ENCODE measurements at places on chromosomes 16 and 17.

- no peak for DNase-seq
These were observed 22.7 kb downstream of the FAM83G start for GRCh38 chr17:18981642-18982424.

GRCh38 chr17:1228781-1229348 is 41.4 kb upstream of the BHLHA9 start:
- DNase-seq = no peak

DNA sequence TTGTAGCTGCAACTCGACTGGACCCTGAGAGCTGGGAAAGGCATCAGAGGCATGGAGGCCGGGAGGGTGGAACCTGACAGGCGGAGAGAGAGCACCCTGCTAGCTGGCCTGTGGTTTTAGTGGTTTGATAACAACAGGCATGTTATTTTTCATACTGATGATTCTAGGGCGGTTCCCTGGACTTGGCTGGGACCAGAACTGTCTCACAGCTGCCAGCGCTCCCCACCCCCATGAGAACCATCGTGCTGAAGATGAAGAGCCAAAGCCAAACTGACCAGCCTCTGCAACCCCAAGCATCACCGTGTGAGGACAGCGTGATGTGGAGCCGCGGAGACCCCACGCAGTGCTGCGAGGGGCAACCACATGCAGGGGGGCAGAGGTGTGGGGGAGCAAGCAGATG is 28.5 kb downstream of the MXRA7 start:
- DNase-seq = no peak

GRCh38 chr17:81542431-81543338 is 9.5 kb downstream of the FAAP100 start:
- no peak for DNase-seq

DNA sequence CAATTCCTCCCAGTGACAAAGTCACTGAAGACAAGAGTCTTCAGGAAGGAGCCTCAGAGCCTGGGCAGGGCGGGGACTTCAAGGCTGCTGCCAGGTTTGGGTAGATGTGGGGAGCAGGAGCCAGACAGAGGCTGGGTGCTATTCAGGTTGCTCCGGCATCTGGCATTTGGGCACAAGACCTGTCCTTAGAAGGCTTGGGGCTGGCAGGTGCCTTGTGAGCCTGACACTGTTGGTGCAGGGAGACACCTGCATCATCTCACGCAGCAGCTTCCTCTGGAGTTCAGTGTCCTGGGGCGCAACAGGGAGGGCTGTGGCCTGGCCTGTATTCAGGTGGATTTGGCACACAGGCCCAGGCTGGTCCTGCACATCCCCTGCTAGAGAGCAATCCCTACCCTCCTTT is 65.0 kb downstream of the MPRIP start:
- DNase-seq = no peak

- DNase-seq = no peak
These were observed 175.3 kb upstream of the C17orf78 start for GRCh38 chr17:37200497-37200896.

- no peak for DNase-seq
These were observed 4.9 kb upstream of the SOX9 start for GRCh38 chr17:72115781-72116525.

DNA sequence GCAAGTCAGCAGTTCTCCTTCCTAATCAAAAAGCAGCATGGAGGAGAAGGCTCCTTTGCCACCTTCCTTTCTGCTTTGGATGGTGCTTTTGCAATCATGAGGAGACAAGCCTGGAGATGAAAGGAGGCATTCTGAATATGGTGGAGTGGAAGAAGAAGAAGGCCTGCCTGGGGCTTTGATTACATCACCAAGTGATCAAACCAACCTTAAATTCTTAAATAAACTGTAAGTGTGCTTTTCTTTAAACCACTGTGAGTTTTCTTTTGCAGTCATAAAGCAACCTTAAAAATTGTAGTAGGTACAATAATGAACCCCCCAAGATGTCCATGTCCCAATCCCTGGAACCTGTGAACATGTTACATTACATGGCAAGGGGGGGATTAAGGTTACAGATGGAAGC is 31.7 kb upstream of the IL21R start:
- no peak for DNase-seq

DNA sequence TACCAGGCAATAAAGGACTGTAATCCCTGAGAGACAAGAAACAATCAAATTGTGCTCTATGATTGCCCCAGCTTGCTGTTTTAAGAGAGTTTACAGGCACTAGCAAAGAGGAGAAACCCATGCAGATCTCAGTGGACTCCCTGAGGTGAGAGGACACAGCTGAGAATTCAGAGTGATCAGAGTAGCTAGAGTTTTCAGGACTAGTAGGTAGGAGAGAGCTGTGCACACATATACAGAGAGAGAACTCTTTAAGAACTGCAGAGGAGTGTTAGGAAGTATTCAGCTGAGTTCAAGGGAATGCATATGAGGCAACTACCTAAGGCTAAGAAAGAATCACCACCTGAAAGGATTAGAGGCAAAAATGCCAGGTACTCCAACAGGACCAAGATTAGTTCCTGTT is 904.8 kb downstream of the CDH8 start:
- no peak for DNase-seq

- no peak for DNase-seq
These were observed 924 bp downstream of the ZNF598 start for GRCh38 chr16:2008631-2009163.

DNA sequence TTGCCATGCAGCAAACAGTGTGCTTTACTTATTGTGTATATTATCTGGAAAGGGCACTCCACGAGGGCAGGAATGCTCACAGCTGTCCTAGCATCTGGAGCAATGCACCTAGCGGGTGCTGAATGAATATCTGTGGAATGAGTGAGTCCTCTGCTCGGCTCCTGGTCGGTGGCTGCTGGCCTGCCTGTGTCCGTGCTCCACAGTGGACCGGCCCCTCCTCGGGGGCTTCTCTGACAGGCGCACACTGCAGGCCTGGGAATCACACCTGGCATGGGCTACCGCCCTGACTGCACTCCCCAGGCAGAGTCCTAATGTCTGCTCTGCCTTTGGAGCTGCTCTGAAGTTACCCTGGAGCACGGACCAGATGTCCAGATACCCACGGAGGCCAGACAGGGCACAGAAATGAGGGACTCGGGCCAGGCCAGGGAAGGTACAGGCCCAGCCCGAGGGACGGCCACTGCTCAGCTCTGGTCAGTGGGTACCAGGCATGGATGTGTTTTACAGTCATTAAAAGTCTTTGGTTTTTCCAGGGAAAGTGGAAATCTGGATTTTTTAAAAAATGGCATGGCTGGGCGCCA is 21.1 kb upstream of the AKTIP start:
- DNase-seq = no peak

DNA sequence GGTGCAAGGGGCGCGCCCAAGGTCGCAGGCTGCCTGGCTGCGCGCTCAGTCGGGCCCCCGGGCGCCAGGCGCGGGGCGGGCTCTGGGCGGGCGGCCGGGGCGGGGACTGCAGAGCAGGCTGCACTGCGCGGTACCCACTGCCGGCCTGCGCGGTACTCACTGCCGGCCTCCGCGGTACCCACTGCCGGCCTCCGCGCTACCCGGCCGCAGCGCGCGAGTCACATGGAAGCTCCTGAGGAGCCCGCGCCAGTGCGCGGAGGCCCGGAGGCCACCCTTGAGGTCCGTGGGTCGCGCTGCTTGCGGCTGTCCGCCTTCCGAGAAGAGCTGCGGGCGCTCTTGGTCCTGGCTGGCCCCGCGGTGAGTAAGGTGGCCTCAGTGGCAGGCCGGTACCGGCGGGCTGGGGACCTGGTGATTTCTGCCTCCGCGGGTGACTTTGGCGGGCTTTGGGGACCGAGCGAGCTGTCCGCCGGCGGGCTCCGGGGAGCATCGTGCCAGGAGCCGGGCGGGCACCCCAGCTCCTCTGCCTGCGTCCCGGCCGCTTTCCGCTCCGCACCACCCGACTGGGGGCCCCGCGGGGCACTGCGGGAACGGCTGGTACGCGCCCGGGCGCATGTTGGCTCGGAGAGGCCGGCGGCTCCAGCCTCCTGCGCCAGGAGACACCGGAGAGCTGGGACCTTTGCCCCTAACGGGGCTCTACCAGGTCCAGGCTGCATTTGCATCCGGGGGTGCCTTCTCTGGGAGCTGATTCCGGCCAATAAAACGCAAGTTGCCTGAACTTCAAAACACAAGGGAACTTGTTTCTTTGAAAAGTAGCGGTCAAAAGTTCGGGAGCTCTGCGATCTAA is at the start of gene SLC47A1:
SLC47A1 (plus strand) TSS at position 137 of the 844 bp plus-strand sequence; CDS start at position 223, 86 bp downstream.
- DNase-seq = no peak

DNA sequence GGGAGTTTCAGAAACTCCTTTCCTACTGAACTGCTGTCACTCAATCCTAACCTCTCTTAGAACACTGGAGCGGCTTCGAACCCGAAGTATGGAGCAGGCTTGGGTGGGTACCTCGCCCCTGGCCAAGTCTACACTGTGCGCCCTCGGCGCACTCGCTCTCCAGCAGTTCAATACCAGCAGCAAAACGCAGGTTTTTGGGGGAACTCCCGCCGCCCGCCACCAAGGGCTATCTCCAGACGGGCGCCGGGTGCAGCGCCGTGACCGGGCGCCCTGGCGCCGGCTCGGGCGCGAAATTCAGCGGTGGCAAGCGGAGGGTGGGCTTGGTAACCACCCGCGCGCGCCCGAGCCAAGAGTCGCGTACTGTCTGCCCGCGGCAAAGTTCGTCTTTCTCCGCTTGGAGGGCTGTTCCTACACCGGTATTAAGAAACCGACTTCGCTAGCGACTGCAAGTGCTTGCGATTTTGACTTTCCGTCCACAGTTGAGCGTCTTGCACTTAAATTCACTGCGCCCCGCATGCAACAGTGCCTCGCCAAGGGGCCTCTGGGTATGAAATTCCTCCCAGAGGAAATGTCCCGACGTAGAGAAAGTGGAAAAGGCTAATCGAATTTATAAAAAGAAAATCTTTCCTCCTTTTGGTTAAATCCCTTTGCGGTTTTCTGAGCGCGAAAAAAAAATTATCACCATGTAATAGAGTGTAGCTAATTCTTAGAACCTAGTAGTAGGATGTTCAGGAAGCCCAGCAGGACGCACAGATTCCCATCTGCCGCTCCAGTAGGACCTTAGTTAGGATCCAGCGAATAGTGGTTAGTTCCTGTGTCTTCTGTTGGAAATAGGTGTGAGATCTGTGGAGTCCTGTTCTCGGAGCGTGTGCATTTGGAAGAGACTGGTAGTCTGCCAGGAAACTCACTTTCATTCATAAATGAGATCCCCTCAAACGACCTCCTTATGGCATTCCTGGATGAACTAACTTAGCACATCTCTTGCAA is 5.0 kb upstream of the SALL1 start:
- no peak for DNase-seq

DNA sequence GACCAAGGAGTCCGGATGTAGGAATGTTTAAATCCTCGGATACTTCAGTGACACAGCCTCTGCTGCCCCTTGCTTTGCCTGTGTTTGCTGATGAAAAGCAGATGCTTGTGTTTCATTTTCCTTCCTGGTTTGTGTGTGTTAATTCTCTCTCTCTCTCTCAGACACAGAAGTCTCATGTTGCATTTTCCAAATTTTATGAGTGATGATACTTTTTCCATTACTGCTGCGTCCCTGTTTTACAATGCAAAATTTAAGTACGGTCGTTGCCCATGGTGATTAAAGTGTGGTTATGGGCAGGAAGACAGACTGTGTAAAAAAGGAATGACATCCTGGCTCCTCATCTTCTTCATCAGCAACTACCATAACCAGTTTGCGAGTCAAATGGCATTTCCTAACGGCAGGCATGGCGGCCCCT is 5.7 kb downstream of the RMI2 start:
- DNase-seq = peak; percentile 84

- peak; percentile 63 for DNase-seq
These were observed 19.3 kb downstream of the ITGAL start for GRCh38 chr16:30491744-30492308.

DNA sequence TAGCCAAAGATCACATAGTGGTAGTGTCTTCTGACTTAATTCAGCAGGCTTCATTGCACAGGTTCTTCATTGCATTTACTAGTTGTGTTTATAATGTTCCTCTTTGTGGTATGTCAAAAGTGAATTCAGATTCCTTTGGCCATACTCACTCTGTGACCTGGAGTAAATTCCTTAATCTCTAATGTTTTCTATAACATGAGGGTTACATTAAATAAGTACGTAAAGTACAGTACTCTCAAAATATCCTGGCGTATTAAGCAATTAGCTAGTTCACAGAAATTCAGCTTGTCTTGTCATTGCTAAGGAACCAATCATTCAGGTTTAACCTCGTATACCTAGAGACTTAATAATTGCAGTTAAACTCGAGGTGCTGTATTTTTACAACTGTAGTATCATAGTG is 4.2 kb downstream of the RPS6KB1 start:
- DNase-seq = peak; percentile 15

DNA sequence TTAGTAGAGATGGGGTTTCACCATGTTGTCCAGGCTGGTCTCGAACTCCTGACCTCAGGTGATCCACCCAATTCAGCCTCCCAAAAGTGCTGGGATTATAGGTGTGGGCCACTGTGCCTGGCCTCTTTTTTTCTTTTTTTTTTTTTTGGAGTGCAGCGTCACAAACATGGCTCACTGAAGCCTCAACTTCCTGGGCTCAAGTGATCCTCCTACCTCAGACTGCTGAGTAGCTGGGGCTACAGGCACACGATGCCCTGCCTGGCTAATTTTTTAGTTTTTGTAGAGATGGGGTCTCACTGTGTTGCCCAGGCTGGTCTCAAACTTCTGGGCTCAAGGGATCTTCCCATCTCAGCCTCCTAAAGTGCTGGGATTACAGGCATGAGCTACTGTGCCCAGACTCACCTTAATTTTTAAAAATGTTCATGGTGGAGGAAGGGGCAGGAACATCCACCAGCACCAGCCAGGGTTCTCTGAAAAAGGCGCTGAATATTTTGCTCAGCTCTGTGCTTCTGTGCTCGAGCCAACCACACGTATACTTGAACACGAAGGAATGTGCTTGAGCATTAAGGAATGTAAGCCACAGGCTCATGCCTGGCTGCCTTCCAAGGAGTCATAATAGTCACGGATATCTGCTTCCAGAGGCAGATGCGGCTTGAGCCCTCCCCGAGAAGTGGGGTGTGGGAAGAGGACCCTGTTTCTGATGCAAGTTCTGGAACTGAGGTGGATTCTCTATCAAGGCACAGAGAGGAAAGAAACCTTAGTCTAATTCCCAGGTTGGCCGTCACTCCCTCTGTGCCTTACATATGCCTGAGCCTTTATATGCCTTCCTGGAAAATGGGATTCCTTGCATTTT is 65.5 kb upstream of the CREBBP start:
- peak; percentile 99 for DNase-seq

DNA sequence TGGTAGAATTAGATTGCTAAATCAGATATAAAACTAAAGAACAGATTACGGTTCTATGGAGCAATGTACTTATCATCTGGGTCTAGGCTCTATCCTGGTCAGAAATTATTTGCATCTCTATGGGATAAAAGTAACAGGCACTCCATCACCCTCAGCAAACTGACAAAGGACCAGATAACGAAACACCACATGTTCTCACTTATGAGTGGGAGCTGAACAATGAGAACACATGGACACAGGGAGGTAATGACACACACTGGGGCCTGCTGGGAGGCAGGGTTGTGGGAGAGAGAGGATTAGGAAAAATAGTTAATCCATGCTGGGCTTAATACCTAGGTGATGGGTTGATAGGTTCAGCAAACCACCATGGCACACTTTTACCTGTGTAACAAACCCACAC is 61.9 kb downstream of the MPHOSPH6 start:
- DNase-seq = no peak

GRCh38 chr17:82241183-82241925 is 12.5 kb downstream of the SLC16A3 start:
- no peak for DNase-seq

- no peak for DNase-seq
These were observed 67.4 kb downstream of the MAP2K4 start for GRCh38 chr17:12088035-12088434.

GRCh38 chr17:48603959-48604769 is 622 bp downstream of the HOXB6 start:
- no peak for DNase-seq

GRCh38 chr17:81338274-81339190 is 43.4 kb upstream of the SLC38A10 start:
- DNase-seq = no peak

GRCh38 chr17:70073310-70073709 is 1.7 kb upstream of the KCNJ16 start:
- no peak for DNase-seq

Measured in fibroblast of skin of left quadriceps (primary cell).